ENCODE measurements at places on chromosomes 4 and X. TPM values are rescaled to one million over a fixed set of nuclear protein-coding genes. Genes with fewer than 3 reads are reported as not detected.

The PAGE4 gene
- not detected for total RNA-seq

- H3K36me3 ChIP-seq, result no peaks in the 10 kb centered on the region
- no peak overlapping the region for H3K4me3 ChIP-seq
Observed at GRCh38 chr4:54716478-54717065, 58.8 kb downstream of the KIT start.

- H3K27ac ChIP-seq, result peak overlapping the region; percentile 86
- peak overlapping the region; percentile 90 for H3K4me3 ChIP-seq
- no peak for DNase-seq
- no peaks in the 10 kb centered on the region for H3K27me3 ChIP-seq
- H3K4me1 ChIP-seq, result peaks cover 41% of the 10 kb centered on the region
- H3K36me3 ChIP-seq, result peaks cover 23% of the 10 kb centered on the region
Observed at GRCh38 chr4:80071604-80072227, 1.3 kb downstream of the ANTXR2 start.

The MAB21L2 gene
- 33.3 TPM for total RNA-seq

DNA sequence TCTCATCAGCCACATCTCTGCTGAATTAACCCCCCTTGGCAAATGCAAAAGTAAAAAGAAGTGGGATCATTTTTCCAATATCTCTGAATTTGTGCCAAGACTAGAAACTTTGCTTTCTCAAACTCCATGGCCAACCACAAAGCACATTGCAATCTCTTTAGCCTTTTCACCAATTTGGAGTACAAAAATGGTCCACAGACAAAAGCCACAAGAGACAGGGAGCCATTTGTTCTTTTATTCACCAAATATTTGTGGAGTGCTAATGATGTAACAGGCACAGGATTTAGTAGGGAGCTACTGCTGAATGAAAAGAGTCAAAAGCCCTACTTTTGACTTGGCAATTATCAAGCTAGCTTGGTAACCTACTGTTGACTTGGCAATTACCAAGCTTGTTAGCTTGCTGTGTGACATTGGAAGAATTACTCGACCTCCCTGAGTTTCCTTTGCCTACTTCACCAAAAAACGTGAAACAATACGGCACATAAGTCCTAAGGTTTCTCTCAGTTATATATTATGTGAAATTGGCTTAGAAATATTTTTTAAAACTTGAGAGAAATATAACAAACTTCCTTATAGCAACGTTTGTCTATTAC lies 97.1 kb upstream of the KLF3 start:
- no peaks in the 10 kb centered on the region for H3K36me3 ChIP-seq
- DNase-seq, result no peak
- no peak overlapping the region for H3K27ac ChIP-seq
- no peaks in the 10 kb centered on the region for H3K27me3 ChIP-seq
- H3K4me1 ChIP-seq, result peaks cover 14% of the 10 kb centered on the region

The MAGEA11 gene
- total RNA-seq, result not detected

GRCh38 chr4:85778632-85779131 lies 303.7 kb downstream of the ARHGAP24 start:
- H3K27ac ChIP-seq, result peak overlapping the region; percentile 96
- H3K4me3 ChIP-seq, result peak overlapping the region; percentile 80
- H3K4me1 ChIP-seq, result peaks cover 30% of the 10 kb centered on the region
- H3K27me3 ChIP-seq, result no peaks in the 10 kb centered on the region
- no peaks in the 10 kb centered on the region for H3K36me3 ChIP-seq
- DNase-seq, result no peak

- DNase-seq, result no peak
- no peaks in the 10 kb centered on the region for H3K36me3 ChIP-seq
- no peak overlapping the region for H3K27ac ChIP-seq
- H3K4me1 ChIP-seq, result no peaks in the 10 kb centered on the region
- H3K4me3 ChIP-seq, result no peak overlapping the region
Observed at GRCh38 chr4:127731406-127731805, 1.2 kb downstream of the SLC25A31 start.

The SSX2 gene
- not detected for total RNA-seq

GRCh38 chrX:1421433-1422134 lies 29.7 kb upstream of the SLC25A6 start:
- H3K4me1 ChIP-seq, result no peaks in the 10 kb centered on the region
- no peaks in the 10 kb centered on the region for H3K27me3 ChIP-seq
- no peak for DNase-seq
- H3K36me3 ChIP-seq, result peaks cover 45% of the 10 kb centered on the region
- H3K4me3 ChIP-seq, result no peak overlapping the region
- H3K27ac ChIP-seq, result no peak overlapping the region

The EVC gene
- total RNA-seq, result 69.1 TPM

- no peak overlapping the region for H3K27ac ChIP-seq
- no peaks in the 10 kb centered on the region for H3K4me1 ChIP-seq
- no peaks in the 10 kb centered on the region for H3K36me3 ChIP-seq
- no peaks in the 10 kb centered on the region for H3K27me3 ChIP-seq
Observed at GRCh38 chr4:17134100-17134499, 235.7 kb upstream of the LDB2 start.

The SOD3 gene
- total RNA-seq, result 2.1 TPM

DNA sequence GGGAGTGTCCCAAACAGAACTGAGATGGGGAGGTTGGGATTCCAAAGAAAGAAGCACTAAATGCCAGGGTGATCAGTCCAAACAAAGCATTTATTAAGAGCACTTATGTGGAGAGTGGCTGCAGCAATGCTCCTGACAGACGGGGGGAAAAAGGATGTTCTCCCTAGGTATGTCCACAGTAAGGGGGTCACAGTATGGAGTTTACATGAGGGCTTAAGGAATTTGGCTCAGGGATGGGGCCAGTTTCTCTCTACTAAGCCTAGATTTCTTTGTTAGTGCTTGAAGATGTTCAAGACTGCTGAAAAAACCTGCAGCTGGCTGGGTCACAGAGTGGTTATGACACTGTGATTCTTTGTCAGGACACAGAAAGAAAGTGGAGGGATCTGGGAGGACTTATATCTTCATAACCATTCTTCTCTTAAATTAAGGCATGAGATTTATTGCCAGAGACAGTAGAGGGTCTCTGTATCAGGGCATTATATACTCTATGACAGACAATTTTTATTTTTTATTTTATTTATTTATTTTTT lies 1468.0 kb downstream of the C4orf33 start:
- H3K4me1 ChIP-seq, result no peaks in the 10 kb centered on the region
- peak overlapping the region; percentile 28 for H3K4me3 ChIP-seq
- no peaks in the 10 kb centered on the region for H3K27me3 ChIP-seq
- DNase-seq, result no peak

The CLIC2 gene
- total RNA-seq, result 1.2 TPM

The XG gene
- total RNA-seq, result 3.2 TPM

DNA sequence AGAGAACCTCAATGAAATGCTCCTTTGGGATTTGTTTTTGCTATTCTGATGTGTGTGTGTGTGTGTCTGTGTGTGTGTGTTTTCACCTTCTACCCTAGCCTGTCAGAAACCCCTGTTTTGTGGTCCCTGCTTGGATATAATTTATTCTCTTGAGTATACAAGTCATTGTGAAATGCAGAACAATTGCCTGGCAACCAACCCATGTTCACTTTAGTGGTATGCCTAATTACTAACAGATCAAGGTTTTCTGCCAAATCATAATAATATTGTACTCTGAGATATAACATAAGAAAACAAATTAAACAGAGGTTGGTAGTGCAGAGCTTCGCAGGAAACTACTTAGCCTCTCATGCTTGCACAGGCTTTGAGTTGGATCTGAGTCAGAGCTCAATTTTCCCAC lies 7.0 kb upstream of the TET2 start:
- no peak overlapping the region for H3K27ac ChIP-seq
- peaks cover 6% of the 10 kb centered on the region for H3K4me1 ChIP-seq
- no peak overlapping the region for H3K4me3 ChIP-seq

The ARFIP1 gene
- total RNA-seq, result 42.4 TPM

- peak overlapping the region; percentile 45 for H3K27ac ChIP-seq
- peak; percentile 79 for DNase-seq
- H3K4me1 ChIP-seq, result peaks cover 3% of the 10 kb centered on the region
- no peaks in the 10 kb centered on the region for H3K27me3 ChIP-seq
Observed at GRCh38 chrX:49878128-49878833, 1.0 kb upstream of the USP27X start.

The PUDP gene
- total RNA-seq, result 6.5 TPM

The CAPN6 gene
- total RNA-seq, result not detected

GRCh38 chrX:77426811-77427210 lies 20.4 kb upstream of the FGF16 start:
- H3K4me1 ChIP-seq, result peaks cover 22% of the 10 kb centered on the region
- DNase-seq, result no peak
- peak overlapping the region; percentile 32 for H3K27ac ChIP-seq
- no peak overlapping the region for H3K4me3 ChIP-seq

The SLC6A14 gene
- not detected for total RNA-seq

- no peak for DNase-seq
- no peaks in the 10 kb centered on the region for H3K36me3 ChIP-seq
- no peaks in the 10 kb centered on the region for H3K4me1 ChIP-seq
- H3K4me3 ChIP-seq, result peak overlapping the region; percentile 61
Observed at GRCh38 chrX:23952984-23953907, 45.4 kb downstream of the CXorf58 start.

The PRDM8 gene
- total RNA-seq, result 5.0 TPM

The MAMLD1 gene
- 2.7 TPM for total RNA-seq

The TSR2 gene
- 9.0 TPM for total RNA-seq

The ASB12 gene
- not detected for total RNA-seq

The TKTL2 gene
- not detected for total RNA-seq

DNA sequence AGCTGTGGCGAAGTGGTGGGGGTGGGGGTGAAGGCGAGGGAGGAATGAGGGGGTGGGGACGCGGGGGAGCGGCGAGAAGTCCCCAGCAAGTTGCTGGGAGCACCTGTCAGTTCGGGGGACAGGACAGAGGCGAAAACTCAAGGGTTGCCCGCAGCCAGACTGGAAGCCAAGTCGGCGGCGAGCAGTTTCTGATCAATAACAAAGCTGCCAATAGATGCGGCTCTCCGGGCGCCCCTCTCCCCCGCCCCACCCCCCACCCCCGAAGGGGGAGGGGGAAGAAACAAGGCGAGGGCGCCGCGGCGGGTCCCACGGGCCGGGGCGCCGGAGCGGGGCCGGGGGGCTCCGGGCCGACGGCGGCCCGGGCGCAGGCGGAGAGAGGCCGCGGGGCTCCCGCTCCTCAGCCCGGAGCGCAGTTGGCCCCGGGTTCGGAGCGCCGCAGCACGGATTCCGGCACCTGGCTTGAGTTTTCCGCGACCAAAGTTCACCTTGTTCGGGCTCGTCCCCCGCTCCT lies 379 bp downstream of the PDGFC start:
- H3K27ac ChIP-seq, result peak overlapping the region; percentile 84
- H3K27me3 ChIP-seq, result no peaks in the 10 kb centered on the region
- DNase-seq, result peak; percentile 80
- H3K4me3 ChIP-seq, result peak overlapping the region; percentile 82
- no peaks in the 10 kb centered on the region for H3K36me3 ChIP-seq

The LIMCH1 gene
- total RNA-seq, result 9.0 TPM

- no peak overlapping the region for H3K4me3 ChIP-seq
- no peaks in the 10 kb centered on the region for H3K4me1 ChIP-seq
- no peaks in the 10 kb centered on the region for H3K27me3 ChIP-seq
- no peak for DNase-seq
Observed at GRCh38 chr4:62168681-62169080, 968.6 kb downstream of the ADGRL3 start.

The GPRASP2 gene
- 10.9 TPM for total RNA-seq

DNA sequence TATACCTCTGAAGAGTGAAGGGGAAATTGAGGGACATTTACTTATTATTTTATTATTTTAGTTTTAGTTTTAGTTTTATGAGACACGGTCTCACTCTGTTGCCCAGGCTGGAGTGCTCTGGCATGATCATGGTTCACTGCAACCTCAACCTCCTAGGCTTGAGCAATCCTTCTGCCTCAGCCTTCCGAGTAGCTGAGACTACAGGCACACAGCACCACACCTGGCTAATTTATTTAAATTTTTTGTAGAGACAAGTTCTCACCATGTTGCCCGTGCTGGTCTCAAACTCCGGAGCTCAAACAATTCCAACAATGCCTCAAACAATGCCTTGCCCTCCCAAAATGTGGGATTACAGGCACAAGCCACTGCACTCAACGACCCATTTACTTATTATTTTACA lies 68.4 kb upstream of the BMP2K start:
- H3K27me3 ChIP-seq, result no peaks in the 10 kb centered on the region
- no peak overlapping the region for H3K4me3 ChIP-seq
- no peak overlapping the region for H3K27ac ChIP-seq
- no peak for DNase-seq
- H3K36me3 ChIP-seq, result no peaks in the 10 kb centered on the region
- H3K4me1 ChIP-seq, result peaks cover 5% of the 10 kb centered on the region

- H3K4me3 ChIP-seq, result no peak overlapping the region
- peaks cover 24% of the 10 kb centered on the region for H3K4me1 ChIP-seq
- no peak for DNase-seq
- peak overlapping the region; percentile 47 for H3K27ac ChIP-seq
Observed at GRCh38 chr4:188778905-188779304, 639.7 kb downstream of the TRIML1 start.

DNA sequence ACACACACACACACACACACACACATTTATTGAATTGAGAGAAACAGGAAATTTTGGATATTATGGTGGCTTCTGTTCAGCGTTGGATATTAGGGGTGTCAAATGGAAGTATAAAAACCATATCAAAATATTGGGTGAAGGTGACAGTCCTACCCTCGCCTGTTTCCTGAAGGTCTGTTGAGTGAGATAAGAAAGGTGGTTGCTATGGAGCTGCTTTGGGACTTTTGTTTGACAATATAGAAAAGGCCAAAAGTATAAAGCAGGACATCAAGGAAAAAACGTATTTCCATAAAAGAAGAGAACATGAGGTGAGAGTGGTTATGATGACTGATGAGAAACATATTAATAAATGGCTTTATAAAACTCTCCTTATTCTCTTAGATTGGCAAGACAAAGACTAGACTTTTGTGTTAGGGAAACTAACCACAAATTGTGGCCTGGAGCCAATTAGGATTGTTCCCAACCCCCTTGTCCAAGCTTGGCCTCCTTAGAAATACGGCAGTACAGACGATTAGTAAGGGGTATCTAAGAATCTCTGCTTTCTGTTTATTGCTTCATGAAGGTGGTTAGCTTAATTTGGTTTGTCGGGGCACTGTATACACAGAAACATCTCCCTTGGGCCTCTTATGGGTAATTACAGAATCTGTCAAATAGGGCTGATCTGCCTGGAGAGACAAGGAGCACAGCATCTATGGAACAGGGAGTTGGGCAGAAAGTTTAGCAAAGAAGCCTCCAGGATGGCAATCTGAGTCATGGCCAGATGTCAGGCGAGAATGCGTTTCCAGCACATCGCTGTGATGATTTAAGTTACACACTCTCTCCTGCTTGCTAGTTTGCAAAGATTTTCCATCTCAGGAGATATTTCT lies 198.0 kb downstream of the CBR4 start:
- no peaks in the 10 kb centered on the region for H3K36me3 ChIP-seq
- DNase-seq, result peak; percentile 88
- H3K4me1 ChIP-seq, result peaks cover 42% of the 10 kb centered on the region
- no peaks in the 10 kb centered on the region for H3K27me3 ChIP-seq
- peak overlapping the region; percentile 88 for H3K27ac ChIP-seq
- H3K4me3 ChIP-seq, result peak overlapping the region; percentile 51

GRCh38 chr4:8703857-8704495 lies 111.4 kb downstream of the CPZ start:
- H3K36me3 ChIP-seq, result no peaks in the 10 kb centered on the region
- no peak overlapping the region for H3K4me3 ChIP-seq
- peaks cover 21% of the 10 kb centered on the region for H3K27me3 ChIP-seq
- no peaks in the 10 kb centered on the region for H3K4me1 ChIP-seq
- peak; percentile 64 for DNase-seq
- H3K27ac ChIP-seq, result no peak overlapping the region
